ENCODE measurements at places on chromosomes 3 and 15.

DNA sequence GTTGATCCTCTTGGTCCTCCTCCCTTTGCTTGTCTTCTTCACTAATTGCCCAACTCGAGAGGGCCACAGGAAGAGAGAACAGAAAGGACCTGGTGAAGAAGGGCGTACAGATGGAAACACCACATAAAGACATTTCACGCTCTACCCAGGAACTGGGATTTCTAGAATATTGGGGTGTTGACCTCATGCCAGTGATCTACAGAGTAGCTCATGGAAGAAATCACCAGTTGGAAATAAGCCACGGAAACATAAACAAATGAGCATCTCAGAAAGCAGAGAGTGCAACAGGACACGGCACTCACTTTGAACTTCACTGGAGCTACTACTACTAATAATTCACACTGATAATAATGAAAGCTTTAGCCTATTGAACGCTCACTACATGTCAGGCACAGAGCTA lies 84.6 kb upstream of the ARHGEF3 start:
- no peak for DNase-seq

DNA sequence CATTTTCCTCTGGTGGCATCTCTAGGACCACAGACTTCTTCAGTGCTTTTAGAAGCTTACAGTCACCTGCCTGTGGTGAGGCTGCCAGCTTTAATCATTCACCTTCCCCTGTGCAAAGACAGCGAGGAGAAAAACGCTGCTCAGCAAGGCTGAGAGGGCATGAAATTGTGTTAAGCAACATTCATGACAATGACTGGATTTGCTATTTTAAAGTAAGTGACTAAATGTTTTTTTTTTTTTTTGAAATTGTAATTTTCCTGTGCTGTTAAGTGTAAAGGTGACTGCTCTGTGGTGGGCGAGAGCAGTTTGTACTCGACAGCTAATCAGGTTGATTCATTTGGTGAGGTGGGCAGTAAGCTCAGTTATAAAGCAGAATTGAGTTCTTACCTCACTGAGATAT lies 240.4 kb downstream of the NSUN3 start:
- DNase-seq: no peak

- DNase-seq: no peak
These were observed 56.9 kb downstream of the ABTB1 start for GRCh38 chr3:127729556-127730056.

GRCh38 chr15:76065793-76066192 lies 6.0 kb downstream of the TMEM266 start:
- no peak for DNase-seq

- no peak for DNase-seq
These were observed 50.0 kb upstream of the TBC1D23 start for GRCh38 chr3:100210772-100211135.

- DNase-seq: no peak
These were observed 68.4 kb upstream of the LARS2 start for GRCh38 chr3:45319996-45320305.

All from GM12892 (cell line).